ENCODE measurements at places on chromosomes 1 and 21.

DNA sequence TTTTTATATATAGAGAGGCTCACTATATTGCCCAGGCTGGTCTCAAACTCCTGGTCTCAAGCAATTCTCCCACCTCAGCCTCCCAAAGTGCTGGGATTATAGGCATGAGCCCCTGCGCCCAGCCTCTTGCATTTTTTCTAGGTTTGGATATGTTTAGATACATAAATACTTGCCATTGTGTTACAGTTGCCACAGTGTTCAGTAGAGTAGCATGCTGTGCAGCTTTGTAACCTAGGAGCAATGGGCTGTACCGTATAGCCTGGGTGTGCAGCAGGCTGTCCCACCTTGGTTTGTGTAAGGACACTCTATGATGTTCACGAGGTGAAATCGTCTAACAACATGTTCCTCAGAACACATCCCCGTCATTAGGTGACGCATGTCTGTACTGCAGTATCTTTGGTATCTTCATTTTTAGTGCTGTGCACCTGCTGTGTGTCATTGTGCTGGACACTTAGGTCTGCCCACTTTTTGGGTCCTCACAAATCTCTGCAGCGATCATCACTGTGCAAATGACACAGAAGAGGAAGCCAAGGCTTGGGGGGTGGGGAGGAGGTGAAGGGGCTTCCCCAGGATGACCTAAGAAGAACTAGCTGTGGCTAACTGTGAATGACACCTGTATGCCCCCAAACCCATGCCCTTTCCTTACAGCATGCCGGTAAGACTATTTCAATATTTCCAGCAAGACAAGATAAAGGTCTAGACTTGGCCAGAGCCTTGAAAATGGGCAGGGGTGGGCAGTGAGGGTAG is 44.5 kb downstream of the SDC3 start:
- DNase-seq, result no peak

- no peak for DNase-seq
These were observed 329.3 kb upstream of the PROX1 start for GRCh38 chr1:213658457-213658856.

GRCh38 chr1:22048351-22049192 is 3.9 kb upstream of the CDC42 start:
- DNase-seq, result no peak

- DNase-seq, result no peak
These were observed 20.8 kb upstream of the LRRC3 start for GRCh38 chr21:44434568-44434925.

- DNase-seq, result no peak
These were observed 18.2 kb downstream of the SLC6A9 start for GRCh38 chr1:44012941-44013609.

DNA sequence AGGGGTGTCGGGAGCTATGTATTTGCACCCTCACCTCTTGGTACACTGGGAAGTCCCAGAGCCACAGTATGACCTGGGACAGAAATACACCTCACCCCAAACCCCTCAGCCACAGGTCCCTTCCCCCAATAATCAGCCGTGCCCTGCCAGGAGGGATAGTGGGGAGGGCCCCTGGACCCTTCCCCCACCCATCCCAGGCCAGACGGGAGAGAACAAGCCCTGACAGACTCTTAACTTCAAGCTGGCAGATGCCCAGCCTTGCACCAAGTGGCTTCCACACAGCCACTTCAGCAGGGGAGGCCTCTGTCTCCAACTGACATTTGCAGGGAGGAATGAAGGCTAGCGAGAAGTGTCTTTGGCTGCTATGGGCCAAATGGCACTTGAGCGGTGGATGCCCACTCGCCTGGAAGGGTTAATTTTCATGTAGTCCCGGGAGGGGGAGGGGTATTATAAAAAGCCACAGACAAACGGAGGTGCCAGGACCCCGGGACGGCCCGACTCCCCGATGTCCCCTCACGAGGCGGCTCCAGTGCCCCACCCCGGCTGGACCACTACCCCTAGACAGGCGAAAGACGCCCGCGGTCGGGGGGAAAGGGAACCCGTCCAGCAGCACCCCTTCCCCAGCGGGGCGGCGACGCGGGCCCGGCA is 495 bp downstream of the SYNC start:
- no peak for DNase-seq

GRCh38 chr1:20625176-20626097 is 7.8 kb upstream of the PINK1 start:
- DNase-seq, result no peak

DNA sequence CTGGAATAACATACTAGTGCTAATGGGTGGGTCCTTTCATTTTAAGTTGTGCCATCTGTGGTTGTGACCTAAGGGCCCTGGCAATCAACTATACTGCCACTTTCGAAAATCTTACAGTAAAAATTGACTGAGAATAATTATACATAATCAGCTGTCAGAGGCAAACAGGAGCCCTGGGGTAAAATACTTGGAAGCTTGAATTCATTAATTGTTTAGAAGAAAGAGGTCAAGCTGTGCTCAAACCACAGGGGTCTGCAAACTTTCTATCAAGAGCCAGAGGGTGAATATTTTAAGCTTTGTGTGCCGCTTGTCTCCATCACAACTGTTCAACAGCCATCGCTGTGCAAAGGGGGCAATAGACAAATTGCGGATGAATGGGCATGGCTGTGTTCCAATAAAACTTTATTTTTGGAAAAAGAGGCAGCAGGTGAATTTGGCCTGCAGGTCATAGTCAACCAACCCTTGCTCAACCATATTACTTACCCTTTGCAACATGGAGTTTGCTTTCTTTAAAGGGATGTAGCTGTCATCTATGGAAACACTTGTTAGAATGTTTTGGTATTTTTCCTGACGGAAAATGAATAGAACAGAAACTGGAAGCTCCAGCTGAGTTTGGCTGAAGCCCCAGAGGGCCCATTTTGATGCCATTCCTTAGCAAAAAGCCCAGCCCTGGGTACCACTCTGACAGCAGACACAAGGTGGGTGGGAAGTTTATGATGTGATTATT is 35.7 kb upstream of the USP1 start:
- DNase-seq, result peak; percentile 71

GRCh38 chr1:200741551-200742207 is 3.0 kb downstream of the CAMSAP2 start:
- DNase-seq, result no peak

DNA sequence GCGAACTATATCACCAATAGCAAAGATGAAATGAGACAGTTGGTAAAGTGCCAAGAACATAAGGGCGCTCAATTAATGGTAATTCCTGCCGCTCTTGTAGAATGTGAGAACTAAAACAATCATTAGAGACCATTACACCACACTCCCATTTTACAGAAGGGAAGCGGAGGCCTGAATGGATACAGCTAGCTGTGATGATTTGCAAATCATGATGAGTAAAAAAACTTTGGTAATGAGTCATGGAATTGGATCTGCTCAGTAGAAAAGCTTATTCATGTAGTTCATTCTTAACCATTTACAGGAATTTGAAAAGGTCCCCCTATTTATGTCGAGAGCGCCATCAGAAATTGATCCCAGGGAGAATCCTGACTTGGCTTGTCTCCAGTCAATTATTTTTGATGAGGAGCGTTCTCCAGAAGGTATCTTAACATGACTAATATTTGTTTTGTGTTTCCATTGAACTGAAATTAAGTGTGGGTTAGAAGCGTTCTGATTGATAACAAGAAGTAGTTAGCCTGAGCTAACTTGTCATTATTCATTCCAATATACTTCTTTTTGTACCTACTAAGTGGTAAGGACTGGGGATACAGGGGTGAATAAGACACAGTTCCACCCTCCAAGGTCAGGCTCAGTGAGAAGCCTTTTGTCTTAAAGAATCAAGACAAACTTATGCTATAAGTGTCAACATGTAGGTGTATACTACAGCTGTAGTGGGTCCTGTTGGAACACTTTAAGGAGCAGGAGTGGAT is 812 bp downstream of the TTC4 start:
- no peak for DNase-seq

- no peak for DNase-seq
These were observed 17.1 kb downstream of the VN1R5 start for GRCh38 chr1:247273013-247273412.

DNA sequence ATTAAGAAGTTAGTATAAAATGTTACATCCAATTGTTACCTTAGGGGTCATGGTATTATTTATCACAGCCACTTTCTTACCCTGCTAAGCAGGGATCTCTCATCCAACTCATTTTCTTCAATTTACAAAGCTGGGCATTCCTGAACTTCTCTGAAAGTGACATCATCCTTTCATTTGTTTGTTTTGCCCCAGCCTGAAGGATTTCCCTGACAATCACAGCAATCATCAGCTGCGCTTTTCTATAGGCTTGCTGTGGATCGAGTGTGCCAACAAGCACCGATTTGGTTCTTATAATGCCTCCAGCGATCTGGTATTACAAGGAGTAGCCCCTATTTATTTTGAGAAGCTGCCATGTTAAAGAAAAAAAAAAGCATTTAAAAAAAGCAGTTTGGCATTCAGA is 240.2 kb downstream of the USH2A start:
- DNase-seq, result no peak

- no peak for DNase-seq
These were observed 152.5 kb downstream of the KCNH1 start for GRCh38 chr1:210981490-210981889.

DNA sequence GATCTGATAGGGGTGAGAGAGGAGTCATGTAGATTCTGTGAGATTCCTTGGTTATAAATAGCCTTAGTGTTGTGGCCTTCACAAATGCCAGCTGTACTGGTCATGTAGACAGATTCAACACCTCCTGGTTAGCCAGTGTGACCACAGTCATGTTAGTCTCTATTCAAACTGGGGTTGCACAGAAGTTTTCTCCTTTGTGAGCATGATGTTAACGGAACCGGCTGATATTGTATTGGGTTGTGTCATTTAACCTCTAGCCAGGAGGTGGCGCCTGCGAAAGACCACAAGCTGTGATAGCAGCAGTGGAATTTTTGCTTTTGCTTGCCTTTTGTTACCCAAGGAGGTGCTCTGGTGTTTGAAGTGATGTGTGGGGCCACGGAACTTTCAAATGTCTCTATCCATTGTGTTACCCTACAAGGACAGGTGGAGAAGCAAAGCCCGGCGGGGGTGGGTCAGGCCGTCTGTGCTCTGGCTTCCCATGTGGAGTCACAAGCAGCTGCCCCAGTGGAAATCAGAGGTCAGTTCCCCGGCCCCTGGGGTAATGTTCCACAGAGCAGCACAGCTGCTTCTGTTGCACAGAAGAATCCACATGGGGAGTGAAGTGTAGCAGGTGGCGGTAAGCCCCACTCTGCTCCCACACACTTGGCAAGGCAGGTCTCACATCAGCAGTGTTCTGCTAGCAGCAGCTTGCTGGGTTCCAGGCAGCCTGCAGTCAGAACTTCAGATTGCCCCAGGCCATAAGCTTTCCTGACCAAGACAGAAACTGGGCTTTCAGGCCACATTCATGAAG is 112.6 kb downstream of the ADAMTS1 start:
- DNase-seq, result no peak

GRCh38 chr1:193338194-193338593 is 151.8 kb upstream of the B3GALT2 start:
- DNase-seq, result no peak

DNA sequence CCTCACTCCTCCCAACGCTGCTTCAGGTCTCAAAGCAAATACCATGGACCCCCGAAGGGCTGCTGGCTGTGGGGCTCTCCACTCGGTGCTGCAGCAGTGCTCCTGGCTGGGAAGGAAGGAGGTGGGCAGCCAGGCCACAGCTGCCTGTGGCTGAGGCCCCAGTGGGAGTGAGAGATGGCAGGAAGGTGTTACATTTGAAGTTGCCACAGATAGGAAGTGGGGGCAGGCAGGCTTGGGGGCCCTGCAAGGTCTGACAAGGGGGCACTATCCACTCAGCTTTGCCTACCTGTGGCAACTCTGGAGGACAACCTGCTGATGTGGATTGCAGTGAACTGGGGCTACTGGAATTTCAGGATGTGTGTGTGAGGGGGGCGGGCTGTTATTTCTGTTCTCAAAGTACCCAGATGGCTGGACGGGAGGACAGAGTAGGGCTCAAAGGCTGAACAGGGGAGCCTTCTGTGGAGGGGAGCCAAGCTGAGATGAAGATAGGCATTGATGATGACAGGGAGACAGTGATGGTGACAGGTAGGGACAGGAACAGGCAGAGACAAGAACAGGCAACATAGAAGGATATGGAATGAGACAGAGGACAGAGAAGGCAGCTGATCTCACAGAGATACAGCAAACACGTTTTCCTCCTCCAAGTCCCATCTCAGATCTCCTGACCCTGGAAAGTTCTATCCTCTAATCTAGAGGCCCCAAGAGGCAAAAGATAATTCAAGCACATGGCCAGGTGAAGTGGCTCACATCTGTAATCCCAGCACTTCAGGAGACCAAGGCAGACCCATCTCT is 1.8 kb downstream of the ZNF683 start:
- no peak for DNase-seq

GRCh38 chr1:185271921-185272320 is 45.1 kb downstream of the IVNS1ABP start:
- no peak for DNase-seq

DNA sequence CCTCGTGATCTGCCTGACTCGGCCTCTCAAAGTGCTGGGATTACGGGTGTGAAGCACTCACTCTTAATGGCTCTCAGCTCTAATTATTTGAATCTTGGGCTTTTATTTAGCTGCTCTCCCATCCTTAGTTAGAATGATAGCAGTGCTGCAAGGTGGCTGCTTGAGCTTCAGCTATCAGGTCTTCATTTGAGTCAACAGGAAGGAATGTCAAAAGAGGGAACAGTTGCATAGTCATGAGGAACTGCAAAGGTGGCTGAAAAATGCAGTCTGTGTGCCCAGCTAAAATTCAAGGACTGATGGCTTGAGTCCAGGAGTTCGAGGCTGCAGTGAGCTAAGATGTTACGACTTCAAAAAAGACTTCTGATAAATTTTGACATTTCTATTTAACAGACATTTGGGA is 55.6 kb downstream of the UCK2 start:
- DNase-seq, result no peak

- peak; percentile 77 for DNase-seq
These were observed 122.3 kb upstream of the BACE2 start for GRCh38 chr21:41045534-41046268.

DNA sequence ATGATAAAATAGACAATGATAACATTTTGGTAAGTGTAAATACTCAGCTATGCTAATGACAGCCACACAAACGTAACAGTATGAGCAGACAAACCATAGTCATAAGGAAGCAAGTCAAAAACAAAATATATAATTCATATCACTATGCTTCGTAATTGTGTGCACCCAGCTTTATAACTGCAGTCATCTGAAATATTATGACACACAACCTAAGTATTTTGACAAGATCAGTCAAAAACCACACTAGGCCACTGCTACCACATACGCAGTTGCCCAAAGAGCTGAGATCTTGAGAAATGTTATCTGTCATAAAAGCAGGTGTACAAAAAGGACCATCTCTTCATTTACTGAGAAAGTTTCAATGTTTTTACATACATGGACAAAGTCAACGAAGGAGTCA is 26.0 kb downstream of the RNASEL start:
- no peak for DNase-seq

DNA sequence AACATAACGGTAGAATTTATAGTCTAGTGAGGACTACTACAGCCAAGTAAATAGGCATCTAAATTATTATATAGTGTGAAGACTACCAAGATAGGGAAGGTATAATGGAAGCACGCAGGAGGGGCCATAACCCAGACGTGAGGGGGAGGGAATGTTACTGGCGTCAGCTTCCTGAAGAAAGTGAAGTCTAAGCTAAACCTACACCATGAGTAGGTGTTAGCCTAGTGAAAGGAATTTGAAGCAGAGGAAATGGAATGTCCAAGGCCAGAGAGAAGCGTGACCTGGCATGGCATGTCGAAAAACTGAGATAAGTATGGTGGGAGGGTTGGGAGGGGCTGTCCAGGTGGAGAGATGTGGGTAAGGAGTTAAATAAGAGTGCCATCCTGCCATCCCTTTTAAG is 140.5 kb downstream of the SLC44A5 start:
- DNase-seq, result no peak

GRCh38 chr1:232421143-232421796 is 208.7 kb downstream of the SIPA1L2 start:
- DNase-seq, result peak; percentile 62

GRCh38 chr1:231162297-231162969 is 575 bp downstream of the TRIM67 start:
- no peak for DNase-seq
